ENCODE measurements at places on chromosomes 2 and 18. TPM values are rescaled to one million over a fixed set of nuclear protein-coding genes. Genes with fewer than 3 reads are reported as not detected.

DNA sequence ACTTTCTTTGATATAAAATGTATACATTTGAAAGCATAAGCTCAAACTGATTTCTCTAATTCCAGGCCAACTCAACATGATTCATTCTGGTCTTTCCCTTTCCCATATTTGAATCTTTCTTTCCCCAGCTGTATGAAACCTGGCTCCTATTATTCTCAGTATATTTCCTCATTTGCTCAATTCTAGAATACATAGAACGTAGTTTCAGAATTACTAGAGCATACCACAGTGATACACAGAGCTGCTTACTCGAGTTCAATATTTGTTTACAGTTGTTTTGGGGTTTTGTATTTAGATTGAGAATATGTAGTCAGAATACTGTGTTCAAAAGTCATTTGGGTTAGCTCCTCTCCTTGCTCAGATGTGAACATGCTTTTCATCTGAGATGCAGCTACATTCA lies 43.0 kb downstream of the TNFRSF11A start:
- DNase-seq: no peak

- DNase-seq: peak; percentile 61
Measured at GRCh38 chr2:237693291-237693994, 66.1 kb downstream of the LRRFIP1 start.

DNA sequence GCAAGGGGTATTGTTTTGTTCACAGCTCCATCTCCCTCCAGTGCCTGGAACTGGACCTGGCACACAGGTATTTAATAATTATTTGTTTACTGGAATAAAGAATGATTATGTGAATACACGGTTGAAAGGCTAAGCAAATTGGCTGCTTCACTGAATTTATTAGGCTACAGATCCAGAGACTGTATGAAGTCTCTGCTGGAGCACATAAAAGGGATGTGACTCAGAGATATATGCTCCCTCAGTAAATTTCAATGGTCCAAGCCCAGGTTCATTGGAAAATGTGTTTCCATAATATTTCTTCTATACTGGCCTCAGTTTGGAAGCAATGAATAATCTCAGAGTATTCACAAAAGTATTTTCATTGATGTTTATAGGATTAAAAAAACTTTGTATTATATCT lies 121.5 kb upstream of the SCN1A start:
- no peak for DNase-seq

- DNase-seq: no peak
Measured at GRCh38 chr2:24621779-24622538, 130.9 kb downstream of the NCOA1 start.

DNA sequence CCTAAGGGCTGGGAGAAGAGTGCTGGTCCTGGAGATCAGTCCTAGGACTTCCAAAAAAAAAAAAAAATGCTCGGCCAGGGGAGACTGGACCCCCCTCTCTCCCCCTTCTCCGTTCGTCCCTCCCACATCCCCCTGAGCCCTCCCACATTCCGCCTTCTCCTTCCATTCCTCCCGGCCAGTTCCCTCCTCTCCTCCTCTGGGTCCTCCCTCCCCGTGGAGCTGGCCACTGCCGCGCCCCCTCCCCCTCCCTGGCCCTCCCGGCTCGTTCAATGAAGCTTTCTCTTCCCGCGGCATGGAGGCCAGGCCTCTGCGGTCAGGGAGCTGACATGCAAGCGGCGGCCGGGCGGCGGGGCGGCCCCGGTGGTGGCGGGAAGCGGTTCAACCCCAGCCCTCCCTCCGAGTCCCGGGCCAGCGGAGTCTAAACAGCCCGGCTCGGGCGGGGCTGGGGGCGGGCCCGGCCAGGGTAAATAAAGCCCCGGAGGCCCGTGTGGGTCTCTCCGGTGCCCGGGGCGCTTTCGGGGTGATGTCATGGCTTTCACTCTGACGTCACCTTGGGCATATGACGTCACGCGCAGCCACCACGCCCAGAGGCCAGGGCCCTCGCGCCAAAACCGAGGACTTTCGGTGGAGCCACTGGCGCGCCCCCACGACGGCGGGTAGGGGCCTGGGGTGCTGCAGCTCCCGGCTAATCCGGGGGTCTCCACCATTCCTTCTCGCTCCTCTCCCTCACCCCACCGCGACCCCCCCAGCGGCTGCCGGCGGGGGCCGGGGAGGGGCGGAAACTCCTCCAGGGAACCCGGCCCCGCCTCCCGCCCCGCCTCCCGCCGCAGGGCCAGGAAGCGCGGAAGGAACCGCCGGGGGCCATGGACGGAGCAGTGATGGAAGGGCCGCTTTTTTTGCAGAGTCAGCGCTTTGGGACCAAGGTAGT lies at the start of the genes DOK1 and LOXL3:
Gene DOK1 (plus strand): TSS at position 829 of the 928 bp plus-strand sequence. CDS start 35 bp downstream, at position 864.
Gene LOXL3 (minus strand): TSS at position 51 of the 928 bp plus-strand sequence. CDS start 1,308 bp downstream, outside the sequence.
- DNase-seq: peak; percentile 91

DNA sequence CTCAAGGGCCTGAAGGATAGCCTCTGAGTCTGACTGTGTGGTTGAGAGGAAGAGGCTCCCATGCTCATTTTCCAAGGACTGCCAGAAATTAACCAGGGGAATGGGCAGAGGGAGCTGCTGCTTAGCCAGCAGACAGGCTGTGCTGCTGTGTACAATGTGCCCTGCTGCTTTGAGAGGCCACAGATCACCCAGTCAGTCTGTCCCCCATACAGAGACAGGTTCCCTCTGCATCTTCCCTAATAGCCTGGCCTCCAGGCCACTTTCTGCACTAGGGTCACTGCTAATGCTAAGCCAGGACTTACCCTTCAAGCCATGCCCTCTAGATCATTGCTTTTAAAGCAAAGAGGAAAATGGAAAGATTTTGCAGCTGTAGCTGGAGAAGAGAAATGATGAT lies 341.1 kb downstream of the CYRIA start:
- no peak for DNase-seq

DNA sequence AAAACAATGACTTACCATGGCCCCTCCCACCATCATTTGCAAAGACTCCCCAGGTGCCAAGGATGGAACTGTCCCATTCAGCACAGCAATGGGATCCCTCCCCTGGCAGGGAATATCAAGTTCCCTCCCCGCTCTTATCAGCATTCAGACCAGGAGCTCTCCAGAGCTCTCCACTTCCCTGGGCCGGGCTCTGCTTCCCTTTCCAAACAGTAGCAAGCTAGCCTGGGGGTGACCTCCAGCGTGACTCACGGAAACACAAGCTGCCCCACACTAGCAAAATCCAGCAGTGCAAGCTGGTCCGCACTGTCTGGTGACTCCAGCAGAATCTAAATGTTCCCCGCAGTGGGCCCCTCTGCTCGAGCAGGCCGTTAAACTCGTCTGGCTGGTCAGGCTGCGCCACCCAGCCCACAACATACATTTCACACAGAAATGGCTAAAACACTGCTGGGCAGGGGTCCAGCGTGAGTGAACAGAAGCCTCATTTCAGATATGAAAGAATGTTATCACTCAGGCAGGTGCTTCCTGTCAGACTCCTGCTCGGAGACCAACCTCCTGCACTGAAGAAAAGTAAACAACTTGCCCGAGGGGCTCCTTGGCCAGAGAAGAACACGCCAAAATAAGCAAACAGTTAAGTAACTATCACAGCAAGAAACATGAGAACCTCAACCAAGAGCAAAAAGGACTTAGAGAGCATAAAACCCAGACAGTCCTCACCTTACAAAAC lies 33.9 kb downstream of the STAT1 start:
- peak; percentile 94 for DNase-seq

- peak; percentile 86 for DNase-seq
Measured at GRCh38 chr2:101803128-101803527, 105.6 kb downstream of the MAP4K4 start.

- DNase-seq: no peak
Measured at GRCh38 chr18:31429623-31430022, 17.9 kb upstream of the DSG3 start.

LIMS3 gene
- total RNA-seq: not detected

DNA sequence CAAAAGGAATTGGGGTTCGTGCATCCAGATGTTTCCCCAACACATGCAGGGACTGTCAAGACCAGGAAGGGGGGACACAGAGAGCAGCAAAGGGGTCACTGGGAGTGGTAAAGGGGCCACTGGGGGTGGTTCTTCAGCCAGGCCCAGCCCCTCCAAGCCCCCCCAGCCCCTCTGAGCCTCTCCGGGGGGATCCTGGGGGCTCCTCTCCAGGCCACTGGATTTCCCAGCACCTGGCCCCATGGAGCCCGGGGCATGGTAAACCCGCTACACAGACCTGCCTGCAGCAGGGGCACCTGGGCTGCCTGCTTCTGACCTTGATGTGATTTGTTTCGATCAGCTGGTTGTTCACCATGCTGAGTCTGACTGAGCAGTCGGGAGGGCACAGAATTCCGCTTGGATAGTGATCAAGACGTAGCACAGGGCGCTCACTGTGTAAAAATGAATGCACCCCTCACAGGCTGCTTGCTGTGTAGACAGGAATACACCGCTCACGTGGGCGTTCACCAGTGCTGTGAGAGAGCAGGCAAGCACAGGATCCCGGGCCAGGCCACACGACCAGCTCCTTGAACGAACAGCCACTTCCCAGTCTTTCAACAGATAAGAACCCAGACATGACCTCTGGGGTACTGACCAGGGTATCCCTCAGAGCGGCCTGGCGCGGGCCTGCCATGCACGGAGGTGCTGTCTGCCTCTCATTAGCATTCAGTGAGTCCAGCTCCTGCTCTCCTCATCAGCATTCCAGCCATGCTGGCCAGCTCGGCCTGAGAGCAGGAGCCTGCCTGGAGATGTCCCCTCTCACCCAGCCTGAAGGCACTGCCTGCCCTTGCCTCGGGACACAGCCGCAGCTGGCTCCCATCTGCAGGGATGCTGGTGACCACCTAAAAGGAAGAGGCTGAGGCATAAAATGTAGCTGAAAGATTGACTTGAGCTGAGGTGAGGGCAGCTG lies 73.3 kb upstream of the OTOS start:
- no peak for DNase-seq

DNA sequence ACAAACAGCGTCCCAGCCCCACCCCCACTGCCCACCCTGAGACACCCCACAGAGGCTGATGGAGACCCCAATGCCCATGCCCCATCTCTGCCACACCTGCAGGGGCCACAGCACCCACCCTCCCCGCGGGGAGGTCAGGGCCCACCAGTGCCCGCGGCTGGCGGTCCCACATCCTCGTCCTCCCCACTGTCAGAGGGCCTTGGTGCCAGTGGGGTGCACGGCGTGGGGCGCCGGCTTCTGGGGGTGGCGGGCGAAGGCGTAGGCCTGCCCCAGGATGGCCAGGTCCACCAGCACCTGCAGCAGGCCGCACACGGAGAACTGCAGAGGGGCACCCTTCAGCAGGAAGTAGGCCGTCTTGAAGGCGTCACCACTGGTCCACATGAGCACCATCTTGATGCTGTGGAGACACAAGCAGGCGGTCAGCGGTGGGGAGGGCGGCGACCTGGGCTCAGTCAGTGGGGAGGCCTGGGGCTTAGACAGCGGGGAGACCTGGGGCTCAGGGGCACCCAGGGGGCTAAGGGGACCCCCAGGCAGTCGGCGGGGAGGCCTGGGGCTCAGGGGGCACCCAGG lies 47.6 kb downstream of the SLC66A2 start:
- no peak for DNase-seq

- no peak for DNase-seq
Measured at GRCh38 chr2:136259551-136259950, 141.6 kb upstream of the CXCR4 start.
